Coronary artery (tissue), 2 donors: ENCODE measurements at places on chromosomes 11 and 22.
A peak's percentile ranks its signal among the peaks of the same experiment; 100 is the strongest.

- DNase-seq, result no peak
These were observed 2.3 kb upstream of the CLPB start for GRCh38 chr11:72436661-72437060.

DNA sequence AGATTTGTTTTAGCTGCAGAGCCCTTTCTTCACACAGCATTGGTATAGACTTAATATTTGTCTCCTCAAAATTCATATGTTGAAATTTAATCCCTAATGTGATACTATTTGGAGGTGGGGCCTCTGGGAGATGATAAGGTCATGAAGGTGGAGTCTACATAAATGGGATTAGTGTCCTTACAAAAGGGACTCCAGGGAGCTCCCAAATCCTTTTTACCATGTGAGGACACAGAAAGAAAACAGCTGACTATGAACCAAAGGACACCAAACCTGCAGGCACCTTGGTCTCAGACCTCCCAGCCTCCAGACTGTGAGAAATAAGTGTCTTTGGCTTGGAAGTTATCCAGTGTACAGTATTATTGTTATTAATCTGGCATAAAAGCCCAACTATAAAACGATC, 10.2 kb downstream of the SLC35F2 start:
- DNase-seq, result no peak

DNA sequence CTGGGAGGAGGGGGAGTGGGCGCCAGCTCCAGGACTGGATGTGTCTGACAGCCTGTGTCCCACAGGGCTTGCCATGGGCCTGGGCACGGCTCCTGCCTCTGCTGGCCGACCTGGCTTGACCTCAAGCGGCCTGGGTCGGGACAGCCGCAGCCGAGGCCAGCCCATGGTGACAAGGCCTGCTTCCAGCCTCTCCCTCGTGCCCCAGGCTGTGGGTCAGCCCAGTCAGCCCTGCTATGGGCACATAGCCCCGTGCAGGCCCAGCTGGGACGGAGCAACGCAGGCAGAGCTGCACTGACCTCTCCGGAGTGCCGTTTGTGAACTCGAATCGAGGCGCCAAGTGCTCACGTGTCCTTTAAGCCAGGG, 17.9 kb downstream of the OSBPL5 start:
- peak; percentile 89 for DNase-seq

- no peak for DNase-seq
These were observed 936 bp downstream of the BRD1 start for GRCh38 chr22:49826603-49827270.

DNA sequence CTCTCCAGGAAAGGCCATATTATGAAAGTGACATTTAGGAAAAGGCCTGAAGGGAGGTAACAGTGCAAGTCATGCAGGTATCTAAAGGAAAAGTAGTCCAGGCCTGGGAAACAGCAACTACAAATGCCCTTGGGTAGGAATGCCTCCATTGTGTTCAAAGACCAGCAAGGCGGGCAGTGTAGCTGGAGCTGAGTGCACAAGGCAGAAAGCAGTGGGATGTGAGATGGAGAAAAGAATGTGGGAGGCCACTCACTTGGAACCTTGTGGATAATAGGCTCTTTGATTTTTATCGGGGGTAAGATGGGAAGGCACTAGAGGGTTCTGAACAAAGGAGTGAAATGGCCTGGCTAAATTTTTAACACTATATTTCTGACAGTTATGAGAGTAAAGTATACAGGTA, 188.6 kb downstream of the PGR start:
- no peak for DNase-seq

DNA sequence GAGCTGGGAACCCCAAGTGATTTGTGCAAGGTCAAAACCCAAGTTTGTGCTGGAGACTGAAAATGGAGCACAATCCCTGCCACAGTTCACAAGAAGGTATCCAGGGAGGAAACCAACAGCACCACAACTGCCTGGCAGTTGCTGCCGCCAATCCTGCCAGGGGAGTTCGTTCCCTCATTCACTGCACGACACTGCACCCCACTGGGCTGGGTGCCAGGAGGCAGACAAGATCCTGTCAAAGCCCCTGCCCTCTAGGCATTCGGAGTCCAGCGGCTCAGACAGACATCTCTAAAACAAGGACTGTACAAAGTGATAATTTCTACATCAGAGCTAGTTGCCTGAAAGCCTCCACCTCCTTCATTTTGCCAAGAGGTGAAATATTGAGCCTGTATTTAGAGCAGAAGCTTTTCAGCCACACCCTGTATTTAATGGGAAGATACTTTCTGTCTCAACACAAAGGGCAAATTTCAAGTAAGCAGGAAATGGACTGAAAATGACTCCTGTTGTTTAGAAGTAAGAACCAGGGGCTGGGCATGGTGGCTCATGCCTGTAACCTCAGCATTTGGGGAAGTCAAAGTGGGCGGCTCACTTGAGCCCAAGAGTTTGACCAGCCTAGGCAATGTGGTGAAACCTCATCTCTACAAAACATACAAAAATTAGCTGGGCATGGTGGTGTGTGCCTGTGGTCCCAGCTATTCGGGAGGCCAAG, 277.4 kb upstream of the NARS2 start:
- DNase-seq, result no peak

DNA sequence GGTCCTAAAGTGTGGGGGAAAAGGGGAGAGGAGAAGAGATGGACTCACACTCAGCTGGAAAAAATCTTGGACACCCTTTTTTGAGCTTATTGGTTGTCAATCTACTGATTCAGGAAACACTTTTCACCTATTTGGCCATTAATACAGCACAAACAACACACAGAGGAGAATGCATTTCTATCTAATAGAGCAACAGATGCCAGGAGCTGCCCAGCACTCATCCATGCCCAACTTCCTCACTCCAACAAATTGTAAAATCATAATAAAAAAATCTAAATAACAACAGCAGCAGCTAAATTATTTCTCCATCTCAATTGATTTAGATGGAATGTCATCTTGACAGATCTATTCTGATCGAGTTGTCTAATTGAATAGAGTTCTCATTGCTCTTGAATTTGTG, 628.2 kb downstream of the OPCML start:
- no peak for DNase-seq

GRCh38 chr22:44245867-44246266, 65.1 kb downstream of the PARVG start:
- no peak for DNase-seq

- DNase-seq, result no peak
These were observed 7.5 kb upstream of the CDKN1C start for GRCh38 chr11:2892967-2893528.

GRCh38 chr11:11243209-11243589, 109.9 kb downstream of the CSNK2A3 start:
- DNase-seq, result peak; percentile 84

- DNase-seq, result no peak
These were observed 16.4 kb upstream of the FLRT1 start for GRCh38 chr11:64019106-64020037.

DNA sequence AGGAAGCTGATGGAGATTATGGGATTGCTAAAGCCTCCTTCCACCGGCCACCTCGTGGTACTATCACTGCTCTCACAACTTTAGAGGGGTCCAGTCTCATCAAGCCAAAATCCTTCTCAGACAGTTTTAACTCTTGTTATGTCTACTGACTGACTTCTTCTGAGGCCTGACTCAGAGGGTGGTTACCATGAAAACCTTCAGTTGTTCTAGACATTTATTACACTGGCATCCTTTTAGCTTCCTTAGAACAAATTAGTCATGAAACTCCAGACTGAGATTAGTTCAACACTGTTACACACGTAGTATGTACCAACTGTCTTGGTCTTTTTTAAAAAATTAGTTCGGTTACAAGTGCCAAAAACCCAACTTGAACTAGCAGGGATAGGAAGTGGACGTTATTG, 7.5 kb downstream of the DIXDC1 start:
- no peak for DNase-seq

DNA sequence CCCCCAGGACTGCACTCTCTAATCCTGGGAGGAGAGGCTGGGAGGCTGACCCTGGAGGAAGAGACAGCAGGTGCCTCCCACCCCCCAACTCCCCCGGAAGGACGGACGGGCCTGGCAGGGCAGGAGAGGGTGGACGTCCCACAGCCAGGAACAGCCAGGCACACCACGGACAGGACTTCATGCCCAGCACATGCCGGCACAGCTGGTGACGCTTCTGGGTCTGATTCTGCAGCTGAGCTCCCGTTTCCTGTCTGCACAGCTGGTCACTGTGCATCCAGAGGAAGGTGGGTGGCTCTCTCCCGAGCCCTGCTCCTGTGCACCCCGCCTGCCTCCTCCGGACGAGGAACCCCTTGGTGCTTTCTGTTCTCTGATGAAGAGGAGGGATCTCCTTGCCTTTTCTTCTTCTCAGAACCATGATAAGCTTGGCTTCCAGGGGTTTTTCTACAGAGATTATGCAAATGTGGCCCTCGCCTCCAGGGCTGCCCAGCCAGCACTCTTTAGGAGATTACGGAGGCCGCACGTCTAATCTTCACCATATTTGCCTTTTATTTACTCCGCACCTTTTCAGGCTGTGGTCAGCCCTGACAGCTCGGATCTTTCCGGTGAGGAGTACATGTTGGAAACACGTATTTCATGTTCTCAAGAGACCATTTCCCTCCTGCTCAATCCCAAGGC, 1295.8 kb downstream of the BRD1 start:
- no peak for DNase-seq

DNA sequence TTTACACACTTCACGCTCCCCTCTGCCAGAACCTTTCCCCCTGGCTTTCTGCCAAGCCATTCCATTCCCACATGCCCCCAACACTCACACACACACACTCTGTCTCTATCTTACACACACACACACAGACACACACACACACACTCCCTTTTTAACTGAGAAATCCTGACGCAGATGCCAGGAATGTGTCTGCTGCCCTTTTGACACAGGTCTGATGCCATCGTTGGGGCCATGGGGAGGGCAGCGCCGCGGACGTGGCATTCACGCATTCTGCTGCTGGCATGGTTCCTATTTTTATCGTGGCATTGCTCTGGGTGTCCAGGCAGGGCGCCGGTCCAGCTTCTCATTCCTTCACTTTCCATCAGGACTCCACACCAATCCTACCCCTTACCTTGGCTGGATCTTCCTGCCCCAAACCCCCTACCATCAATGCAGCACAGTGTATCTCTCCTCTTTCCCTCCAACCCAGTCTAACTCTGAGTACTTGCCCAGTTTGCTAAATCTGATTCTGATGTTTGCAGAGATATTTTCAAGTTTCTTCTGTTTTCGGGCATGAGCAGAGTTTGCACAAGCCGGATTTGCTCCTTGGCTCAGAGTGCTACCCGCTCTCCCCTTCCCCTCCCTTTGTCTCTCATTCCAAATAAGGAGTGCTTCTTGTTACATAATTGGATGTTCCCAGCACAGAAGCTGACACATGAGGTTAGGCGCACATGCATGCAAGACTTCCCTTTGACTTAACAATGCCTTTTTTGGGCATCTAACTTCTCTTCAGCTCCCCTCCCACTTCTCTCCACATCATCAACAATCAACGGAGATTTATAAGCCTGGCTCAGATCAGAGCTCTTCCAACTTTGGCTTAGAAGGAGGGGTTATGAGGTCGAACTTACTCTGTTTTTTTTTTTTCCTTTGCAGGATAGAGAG, 18.8 kb downstream of the SNX19 start:
- peak; percentile 97 for DNase-seq

- DNase-seq, result no peak
These were observed 8.2 kb downstream of the DDX17 start for GRCh38 chr22:38497869-38498268.

- DNase-seq, result no peak
These were observed 12.3 kb downstream of the AMOTL1 start for GRCh38 chr11:94780432-94780831.

DNA sequence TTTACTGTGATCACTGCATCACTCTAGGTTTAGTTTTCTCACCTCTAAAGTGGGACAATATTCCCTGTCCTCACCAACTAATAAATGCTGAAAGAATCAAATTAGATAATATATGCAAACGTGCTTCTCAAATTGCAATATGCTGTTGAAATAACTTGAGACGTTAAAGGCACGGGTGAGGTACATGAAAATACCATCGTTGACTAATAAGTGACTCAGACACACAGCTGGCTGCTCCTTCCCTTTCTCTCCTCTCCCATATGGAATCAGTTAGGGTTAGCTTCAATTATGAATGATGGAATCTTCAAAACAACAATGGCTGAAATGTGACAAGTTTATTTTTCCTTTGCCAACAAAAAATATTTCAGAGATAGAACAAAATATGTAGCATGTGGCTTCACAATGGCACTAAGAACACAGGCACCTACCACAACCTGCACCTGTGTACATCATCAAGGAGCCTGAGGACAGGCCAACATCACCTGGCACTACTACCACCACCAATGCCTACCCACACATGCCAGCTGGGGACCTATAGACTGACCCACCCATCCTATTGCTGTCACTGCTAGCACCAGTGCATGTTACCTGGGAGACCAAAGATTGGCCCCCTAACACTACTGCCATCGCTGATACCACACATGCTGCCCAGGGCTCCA, 13.7 kb downstream of the GDPD4 start:
- no peak for DNase-seq

GRCh38 chr22:26977741-26978376, 320.5 kb downstream of the MIAT start:
- no peak for DNase-seq

GRCh38 chr11:102188488-102188887, 78.2 kb downstream of the YAP1 start:
- DNase-seq, result no peak

GRCh38 chr11:60064111-60064510, 7.6 kb downstream of the MS4A3 start:
- DNase-seq, result no peak

DNA sequence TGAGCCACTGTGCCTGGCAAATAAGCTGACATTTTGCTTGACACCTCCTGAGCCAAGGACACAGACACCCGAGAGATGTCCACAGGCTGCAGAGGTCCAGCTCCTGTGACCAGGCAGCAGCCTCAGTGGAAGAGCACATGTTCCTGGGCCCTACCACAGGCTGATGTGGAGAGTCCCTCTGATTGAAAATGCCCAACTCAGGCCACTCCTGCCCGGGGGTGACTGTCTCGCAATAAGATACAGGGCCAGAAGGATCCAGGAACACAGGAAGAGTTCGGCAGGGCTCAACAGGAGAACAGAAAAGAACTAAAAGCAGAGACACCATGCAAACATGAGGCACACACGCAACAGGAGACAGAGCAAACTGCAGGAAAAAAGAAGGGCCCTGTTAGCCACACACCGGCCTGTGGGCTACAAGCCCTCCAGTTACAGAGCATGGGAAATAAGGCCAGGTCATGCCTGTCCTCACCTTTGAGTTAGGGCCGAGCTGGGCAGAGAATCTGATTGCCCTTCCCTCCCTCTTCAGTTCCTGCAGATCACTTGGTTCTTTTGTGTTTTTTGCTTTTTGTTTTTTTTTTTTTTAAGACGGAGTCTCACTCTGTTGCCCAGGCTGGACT, 28.3 kb upstream of the MALAT1 start:
- DNase-seq, result no peak

DNA sequence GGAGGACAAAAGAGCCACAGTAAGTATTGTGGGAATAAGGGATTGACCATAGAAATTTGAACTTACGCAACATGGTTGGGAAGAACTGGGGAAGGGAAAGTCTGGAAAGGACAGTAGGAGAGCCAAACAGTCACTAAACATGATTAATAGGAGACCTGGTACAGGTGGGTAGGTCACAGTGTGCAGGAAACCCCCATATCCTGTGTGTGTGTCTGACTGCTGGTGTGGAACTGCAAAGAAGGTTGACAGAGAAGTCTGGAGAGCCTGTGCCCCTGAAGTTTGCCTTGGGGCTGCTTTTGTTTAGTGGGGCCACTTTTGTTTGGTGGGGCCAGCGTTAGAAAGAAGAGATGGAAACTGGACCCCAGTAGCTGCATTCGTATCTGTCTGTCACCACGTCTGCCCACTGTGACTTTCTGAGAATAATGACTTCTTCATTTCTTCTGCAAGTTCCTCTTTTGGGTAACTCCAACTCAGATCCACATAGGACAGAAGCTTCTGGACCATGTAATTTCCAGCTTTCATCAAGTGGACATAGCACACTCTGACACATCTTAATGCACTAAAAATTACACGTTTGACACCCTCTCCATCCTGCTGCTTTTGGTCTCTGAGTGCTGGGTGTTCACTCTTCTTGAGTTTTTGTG, 126.8 kb upstream of the RAG2 start:
- no peak for DNase-seq
